ENCODE measurements at places on chromosomes 6 and 20. TPM values are rescaled to one million over a fixed set of nuclear protein-coding genes. Genes with fewer than 3 reads are reported as not detected.

Gene HLA-DRB5
- total RNA-seq, result not detected

Gene PRL
- not detected for total RNA-seq

Gene ZNF391
- 0.25 TPM for total RNA-seq

Gene TAAR1
- total RNA-seq, result not detected

Gene NT5DC1
- 29.1 TPM for total RNA-seq

Gene SLC22A1
- 2.8 TPM for total RNA-seq

Gene MAK
- total RNA-seq, result 0.20 TPM

Gene SCRT2
- total RNA-seq, result not detected

Gene TMEM170B
- 1.0 TPM for total RNA-seq

Gene CHRNA4
- total RNA-seq, result 0.20 TPM
